Cerebellum (tissue), 4 donors: ENCODE measurements at places on chromosomes 2 and 18.
A peak's percentile ranks its signal among the peaks of the same experiment; 100 is the strongest.

DNA sequence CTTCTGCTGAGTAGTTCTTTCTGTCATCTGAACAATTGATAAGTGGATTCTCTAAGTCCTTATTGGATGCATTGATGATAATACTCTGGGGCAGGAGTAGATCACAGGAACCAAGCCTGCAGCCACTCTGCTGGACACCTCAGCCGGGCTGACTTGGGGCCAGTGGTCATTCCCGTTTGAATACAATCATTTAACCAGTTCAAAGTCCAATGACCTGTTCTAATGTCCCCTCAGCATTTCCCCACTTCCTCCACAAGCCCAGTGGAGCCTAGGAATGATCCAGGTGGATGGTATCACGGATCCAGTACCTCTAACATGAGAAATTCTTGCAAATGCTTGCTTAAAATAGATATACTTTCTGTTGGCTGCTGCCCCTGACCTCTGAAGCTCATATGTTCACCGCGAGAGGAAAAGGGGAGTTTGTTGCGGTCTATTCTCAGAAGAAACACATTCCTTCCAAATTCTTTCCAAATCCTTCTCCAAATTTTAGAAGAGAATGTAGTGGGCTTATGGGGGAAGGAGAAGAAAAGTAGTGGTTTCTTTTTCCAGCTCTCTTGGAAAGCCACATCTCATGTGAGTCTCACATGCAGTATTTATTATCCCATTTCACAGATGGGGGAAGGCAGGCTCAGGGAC, 170.9 kb downstream of the INHBB start:
- no peak for DNase-seq

GRCh38 chr2:16179701-16180416, 239.5 kb downstream of the MYCN start:
- no peak for DNase-seq

- DNase-seq, result no peak
These were observed at the start of gene MSTN for GRCh38 chr2:190062601-190063000. Gene MSTN (minus strand): TSS chr2:190062729. CDS start chr2:190062596, 133 bp downstream.

GRCh38 chr2:118016911-118017310, 3.0 kb upstream of the CCDC93 start:
- DNase-seq, result no peak

DNA sequence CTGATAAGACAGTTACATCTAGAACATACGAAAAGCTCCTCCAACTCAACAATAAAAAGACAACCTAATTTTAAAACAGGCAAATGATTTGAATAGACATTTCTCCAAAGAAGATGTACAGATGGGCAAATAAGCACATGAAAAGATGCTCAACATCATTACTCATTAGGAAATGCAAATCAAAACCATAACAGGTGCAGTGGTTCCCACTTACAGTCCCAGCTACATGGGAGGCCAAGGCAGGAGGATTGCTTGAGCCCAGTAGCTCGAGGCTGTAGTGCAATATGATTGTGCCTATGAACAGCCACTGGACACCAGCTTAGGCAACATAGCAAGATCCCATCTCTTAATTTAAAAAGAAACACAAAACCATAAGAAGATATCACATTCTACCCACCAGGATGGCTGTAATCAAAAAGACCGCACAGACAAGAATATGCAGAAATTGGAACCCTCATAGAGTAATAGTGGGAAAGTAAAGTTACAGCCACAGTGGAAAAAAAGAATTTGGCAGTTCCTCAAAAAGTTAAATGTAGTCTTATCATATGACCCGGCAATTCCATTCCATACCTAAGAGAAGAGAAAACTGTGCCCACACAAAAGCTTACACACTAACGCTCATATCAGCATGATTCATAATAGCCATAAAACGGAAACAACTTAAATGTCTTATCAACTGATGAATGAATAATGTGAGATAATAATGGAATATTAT, 30.5 kb upstream of the ARMC9 start:
- DNase-seq, result no peak

DNA sequence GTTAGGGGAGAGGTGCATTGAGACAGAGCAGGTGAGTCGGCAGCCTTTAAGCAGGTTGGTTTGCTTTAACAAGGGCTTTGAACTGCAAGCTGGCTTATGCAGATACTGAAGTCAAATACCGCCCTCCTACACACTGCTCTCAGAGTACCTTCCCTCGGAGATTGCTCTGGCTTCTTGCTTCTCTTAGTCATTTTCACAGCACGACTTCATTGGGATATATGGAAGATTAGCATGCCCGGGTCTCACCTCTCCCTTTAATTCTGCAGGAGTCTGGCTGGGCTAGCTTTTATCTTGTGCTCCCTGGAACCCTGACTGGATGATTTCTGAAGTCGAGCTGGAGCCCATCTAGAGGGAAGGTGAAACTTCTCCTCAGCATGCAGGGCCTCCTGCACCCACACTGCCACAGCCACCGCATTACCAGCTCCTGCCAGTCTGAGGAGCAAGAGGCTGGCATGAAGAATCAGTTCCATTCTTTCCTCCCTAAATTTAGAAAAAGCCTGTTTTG, 395.5 kb upstream of the HNRNPA3 start:
- peak; percentile 21 for DNase-seq

DNA sequence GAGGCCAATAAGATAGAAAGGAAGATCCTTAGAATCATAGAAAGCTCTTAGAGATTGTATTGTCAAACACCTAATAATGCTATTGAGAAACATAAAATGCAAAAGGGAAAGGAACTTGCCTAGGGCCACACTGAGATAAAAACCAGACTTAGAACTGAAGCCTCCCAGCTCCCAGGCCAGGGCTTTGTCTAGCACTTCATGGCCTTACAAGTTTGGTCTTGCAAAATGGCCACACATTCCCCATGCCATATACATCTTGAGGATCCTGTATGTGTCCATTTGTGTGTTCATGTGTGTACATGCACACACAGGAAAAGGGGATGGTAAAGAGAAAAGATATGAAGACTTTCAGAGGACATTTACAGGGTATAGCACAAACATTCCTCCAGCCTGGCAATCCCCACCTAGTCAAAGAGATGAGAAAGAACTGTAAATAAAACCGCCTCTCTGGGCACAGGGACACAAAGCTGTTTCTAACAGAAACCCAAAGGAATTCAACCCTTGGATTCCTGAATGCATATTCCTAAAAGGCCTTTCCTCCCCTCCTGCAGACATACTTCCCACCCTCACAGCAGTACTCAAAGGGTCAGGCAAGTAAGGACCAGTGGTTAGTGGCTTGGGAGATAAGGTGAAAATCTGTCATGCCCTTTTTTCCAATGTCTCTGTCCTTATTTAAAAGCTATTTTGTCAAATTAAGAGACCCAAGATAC, 99.7 kb upstream of the KLHL29 start:
- no peak for DNase-seq

DNA sequence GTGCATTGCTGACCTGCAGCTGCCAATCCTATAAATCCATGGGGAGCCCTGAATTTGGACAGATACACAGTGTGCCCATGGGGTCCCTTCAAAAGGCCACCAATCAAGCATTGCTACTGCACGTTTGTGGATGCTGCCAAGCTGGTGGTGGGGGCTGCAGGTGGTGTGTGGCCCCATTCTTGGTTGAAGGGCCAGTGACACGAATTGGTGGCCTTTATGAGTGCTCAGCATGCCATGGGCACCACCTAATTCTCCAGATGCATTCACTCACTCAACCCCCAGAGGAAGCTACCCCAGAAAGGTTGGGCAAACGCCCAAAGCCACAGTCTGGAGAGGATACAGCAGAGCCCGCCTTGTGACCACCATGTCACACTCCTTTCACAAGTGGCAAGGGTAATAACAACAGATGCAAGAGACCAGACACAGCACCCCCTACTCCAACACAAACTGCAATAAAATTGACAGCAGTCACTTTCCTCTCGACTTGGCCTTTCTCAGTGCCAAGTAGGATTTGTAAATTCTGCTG, 27.1 kb downstream of the MC2R start:
- DNase-seq, result no peak

DNA sequence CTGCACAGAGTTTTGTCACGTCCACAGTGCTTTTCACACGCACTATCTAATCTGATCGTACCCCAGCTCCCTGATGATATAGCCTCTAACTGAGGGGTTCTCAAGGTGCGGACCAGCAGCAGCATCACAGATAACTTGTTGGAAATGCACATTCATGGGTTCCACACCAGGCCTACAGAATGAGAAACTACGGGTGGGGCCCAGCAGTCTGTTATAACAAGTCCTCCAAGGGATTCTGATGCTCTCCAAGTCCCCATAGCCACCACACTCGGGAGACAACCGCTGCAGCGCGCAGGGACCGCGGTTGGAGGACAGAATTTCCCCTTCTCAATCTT, 745 bp upstream of the BZW1 start:
- no peak for DNase-seq

DNA sequence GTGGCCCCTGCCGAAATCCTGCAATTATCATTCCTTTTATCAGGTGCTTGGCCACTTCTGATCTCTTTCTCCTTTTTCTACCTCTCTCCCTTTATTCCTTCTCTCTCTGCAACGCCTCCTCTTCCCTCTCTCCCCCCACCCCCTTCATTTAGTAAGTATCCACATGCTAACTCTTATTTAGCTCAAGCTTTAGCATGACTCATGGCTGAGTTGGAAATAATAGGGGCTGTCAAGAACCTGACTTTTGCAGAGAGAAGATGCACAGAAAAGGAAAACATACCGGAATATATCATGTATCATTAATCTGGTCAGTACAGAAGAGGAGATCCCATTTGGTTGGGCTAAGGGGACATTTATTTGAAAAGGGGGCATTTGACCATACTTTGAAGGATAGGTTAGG, 33.1 kb downstream of the FAM171B start:
- no peak for DNase-seq

- DNase-seq, result no peak
These were observed 119.1 kb downstream of the LYPD1 start for GRCh38 chr2:132550946-132551345.

GRCh38 chr2:69214898-69215297, 172.1 kb downstream of the GFPT1 start:
- DNase-seq, result no peak

GRCh38 chr18:13471198-13471845, 252.8 kb downstream of the LDLRAD4 start:
- DNase-seq, result no peak

- no peak for DNase-seq
These were observed 240.8 kb downstream of the BCL11A start for GRCh38 chr2:60312618-60313017.

GRCh38 chr18:70973626-70974025, 684.8 kb downstream of the SOCS6 start:
- DNase-seq, result no peak

- no peak for DNase-seq
These were observed 30.7 kb upstream of the DUSP2 start for GRCh38 chr2:96175951-96176350.

GRCh38 chr2:231722721-231723307, 14.5 kb downstream of the PTMA start:
- DNase-seq, result no peak

DNA sequence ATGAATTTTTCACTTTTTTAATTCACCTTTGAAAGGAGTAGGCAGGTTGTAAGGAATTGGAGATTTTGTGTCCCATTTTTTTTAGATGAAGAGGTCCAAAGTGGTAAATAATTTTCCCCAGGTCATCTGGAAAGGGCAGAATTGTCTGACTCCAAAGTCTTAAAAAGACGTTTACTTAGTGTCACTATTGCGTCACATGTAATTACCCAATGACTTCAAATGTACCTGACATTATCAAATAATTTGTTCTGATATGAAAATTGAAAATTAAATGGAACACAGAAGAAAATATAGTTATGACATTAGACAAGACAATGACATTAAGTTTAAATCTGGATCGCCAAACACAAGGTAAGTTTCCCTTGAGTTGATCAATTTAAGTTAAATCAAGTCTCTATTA, 24.2 kb upstream of the NBEAL1 start:
- DNase-seq, result no peak

DNA sequence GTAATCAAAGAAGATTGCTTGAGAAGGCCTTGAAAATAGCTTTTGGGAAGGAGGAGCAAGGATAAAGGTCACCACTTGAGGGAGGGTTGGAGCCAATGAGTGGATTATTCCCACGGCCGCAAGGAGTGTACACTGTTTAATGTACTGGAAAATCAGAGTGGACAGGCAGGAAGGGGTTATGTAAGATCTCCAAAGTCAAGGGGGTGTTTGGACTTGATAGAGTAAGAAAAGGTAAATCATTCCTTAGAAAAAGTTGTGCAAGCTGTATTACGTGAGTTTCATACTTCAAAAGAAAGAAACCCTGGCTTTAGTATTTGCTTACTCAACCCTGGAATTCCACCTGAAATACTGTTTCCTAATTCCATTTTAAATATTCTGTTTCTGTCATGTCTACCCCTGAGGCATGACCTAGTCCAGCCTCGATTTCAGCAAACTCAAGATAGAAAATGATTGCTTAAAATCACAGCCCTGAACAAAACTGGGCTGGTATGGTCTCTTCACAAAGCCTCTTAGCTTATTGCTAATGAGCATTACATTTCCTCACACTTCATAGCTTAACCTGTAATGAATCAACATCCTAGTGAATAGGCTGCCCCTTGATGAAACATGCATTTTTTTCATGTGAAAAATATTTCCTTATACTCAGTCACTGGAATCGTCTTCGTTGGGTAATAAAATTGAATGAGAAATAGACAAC, 1.1 kb downstream of the MREG start:
- DNase-seq, result peak; percentile 56
